Urothelium cell line (cell line): ENCODE measurements at places on chromosomes 7 and 10.

DNA sequence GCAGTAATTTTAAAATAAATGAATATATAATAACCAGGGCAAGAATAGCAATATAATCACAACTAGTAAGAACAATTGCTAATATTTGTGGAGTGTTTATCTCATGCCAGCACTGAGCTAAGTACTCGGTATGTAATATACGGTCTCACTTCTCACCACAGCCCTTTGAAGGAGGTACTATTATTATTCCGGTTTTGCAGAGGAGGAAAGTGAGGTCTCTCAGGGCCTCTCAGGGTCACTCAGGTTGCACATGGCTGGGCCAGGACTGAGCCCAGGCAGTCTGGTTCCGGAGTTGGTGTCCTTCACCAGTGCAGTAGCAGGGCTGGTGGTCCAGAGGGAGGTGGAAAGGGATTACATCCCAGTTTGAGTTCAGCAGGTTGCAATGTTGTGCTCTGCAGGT, 80.9 kb downstream of the CHN2 start:
- no peak for DNase-seq

DNA sequence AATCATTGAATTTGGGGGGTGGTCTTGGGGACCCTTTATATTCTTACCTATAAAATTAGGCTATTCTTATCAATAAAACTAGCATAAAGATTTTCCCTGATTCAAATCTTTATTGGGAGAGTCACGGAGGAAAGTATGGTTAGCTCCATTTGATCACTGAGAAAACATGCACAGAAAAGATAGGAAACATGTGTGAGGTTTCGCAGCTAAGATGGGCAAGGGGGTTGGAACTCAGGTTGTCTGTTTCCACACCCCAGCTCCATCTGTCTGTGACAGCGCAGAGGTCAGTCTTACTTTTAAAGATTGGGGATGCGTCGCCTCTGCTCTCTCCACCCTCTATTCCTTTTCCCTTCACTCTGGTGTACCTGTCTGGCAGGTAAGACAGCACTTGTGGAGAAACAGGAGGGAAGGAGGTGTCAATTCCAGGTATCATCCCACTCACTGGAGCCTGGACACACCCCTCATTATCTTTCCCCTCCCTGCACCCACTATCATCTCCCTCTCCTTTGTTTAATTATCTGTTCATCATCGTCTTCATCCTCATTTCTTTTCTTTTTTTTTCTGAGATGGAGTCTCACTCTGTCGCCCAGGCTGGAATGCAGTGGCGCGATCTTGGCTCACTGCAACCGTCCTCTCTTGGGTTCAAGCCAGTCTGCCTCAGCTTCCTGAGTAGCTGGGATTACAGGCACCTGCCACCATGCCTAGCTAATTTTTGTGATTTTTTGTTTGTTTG, 2.4 kb upstream of the DENND10 start:
- DNase-seq: no peak

DNA sequence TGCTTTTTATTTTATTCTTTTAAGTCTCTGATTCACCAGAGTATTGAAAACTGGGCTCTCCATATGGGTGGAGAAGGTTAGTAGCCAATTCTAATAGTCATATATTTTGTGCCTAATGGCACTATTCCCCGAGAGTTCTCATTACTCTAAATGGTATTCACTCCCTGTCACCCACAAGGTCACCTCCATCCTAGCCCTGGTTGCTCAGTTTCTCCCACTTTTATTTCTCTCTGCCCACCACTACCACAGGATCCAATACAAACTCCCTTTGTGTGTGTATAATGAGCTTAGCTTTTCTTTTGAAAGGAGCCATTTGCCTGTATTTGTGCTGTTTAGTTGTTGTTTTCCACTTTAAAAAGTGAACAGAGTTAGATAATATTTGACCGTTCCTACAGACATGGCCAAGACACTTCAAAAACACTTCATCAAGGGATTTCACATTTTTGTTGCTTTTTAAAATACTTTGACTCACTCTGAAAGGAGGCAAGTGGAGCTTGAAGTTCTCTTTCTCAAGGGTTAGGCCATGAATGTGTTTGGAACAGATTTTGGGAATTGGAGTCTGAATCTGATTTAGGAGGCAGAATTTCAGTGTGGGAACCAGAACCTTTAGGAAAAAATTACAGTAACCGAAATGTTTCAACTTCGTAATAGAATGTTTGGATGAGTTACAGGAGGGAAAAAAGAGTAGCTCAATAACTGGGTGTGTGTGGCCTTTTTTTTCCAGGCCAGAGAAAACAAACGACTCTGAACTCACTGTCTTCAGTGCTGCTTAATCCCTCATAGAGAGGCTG, 321.3 kb downstream of the BICC1 start:
- no peak for DNase-seq

DNA sequence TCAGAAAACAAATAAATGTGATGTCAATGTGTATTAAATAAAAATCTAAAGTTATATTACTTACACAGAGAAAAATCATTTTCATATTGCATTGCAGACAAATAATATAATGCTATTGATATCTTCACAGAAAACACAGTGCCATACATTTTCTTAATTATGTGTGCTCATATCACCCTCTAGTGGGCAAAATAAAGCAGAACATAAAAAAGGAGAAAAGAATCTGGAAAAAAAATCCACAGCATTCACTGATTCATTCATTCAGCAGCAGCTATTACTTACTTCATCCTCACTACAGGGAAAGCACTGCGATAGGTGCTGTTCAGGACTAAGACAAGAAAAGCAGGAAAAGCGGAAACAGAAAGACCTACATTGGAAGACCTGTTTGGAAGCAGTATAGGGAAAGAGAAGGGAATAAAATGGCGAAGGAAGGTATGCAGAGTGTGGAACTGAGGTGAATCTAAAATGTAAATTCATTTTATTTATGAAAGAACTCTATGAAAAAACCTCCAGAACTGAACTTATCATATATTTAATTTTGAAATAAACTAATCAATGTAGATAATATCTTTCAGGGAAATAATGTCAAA, 73.2 kb downstream of the POT1 start:
- peak; percentile 2 for DNase-seq

DNA sequence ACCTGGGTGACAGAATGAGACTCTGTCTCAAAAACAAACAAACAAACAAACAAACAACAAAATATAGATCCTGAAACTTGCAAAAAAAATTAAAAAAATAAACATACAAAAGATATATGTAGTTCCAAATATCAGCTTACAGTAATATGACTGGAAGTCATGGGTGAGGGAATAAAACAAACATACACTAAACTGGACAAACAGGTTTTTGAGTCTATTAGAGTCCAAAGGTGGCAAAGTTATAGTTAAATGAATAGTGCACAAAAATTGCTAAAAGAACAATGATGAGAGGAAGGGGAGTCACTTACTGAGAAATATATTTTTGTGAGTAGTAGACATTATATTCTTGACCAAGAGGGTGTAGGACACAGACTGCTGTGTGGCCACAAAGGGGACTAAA, 16.7 kb upstream of the RSBN1L start:
- DNase-seq: no peak

GRCh38 chr10:77746047-77746707, 108.6 kb upstream of the KCNMA1 start:
- DNase-seq: peak; percentile 62

DNA sequence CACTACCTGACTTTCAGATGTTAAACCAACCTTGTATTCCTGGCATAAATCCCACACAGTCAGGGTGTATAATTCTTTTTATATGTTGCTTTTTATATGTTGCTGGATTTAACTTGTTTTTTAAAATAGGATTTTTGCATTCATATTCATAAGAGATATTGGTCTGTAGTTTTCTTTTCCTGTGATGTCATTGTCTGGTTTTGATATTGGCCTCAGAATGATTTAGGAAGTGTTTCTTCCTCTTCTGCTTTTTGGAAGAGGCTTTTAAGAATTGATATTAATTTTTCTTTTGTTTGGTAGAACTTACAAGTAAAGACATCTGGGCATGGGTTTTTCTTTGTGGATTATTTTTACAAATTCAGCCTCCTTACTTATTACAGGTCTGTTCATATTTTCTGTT, 93.1 kb downstream of the CARD11 start:
- no peak for DNase-seq

- DNase-seq: no peak
Observed at GRCh38 chr10:118793545-118793944, 38.8 kb upstream of the CACUL1 start.

DNA sequence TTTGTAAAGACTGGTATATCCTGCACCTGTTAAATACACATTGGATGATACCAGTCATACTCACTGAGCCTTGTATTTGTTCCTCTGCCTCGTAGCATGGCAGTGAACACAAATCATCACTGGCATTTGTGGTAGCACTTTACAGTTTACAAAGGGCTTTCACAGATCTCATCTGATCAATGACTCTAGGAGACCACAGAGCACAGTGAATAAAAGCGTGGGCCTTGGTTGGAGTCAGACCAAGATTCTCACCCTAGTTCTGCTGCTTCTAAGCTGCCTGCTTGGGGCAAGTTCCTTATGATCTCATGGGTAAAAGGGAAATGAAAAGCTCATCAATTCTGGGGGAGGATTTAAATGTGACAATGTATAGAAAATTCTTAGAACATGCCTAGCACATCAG, 129.9 kb upstream of the AGK start:
- DNase-seq: no peak

- peak; percentile 30 for DNase-seq
Observed at GRCh38 chr10:99784727-99785441, 2.4 kb downstream of the ABCC2 start.

- no peak for DNase-seq
Observed at GRCh38 chr10:15293862-15294842, 76.9 kb downstream of the FAM171A1 start.

DNA sequence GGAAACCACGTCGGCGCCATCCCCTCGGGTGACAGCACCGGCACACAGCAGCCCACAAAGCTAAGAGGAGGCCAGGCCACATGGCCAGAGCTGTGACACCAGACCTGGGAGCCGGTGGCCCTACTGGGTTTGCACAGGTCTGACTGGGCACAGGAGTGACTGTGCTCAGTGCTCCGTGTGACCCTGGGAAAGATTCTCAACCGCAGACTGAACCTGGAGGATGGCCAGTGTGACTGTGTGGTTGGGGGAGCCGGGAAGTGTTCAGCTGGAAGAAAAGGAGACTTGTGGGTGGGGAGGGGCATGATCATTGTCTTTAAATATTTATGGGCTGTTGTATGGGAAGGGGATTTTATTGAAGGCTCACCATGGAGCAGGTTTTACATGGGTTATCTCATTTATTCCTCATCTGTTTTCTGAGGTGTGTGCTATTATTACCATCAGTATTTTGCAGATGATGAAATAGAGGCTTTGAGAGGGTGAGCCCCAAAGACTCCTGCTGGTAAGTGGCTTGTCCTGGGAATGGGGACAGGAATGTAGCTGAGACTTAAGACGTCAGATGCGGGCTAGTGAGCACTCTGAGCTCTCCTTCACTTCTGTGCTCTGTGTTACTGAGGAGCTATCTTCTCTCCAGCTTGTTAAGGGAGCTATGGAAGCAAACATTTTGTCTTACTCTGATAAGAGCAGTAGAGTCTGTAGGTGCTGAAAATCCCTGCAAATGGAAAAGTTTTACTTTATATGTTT, 127.5 kb downstream of the TMEM178B start:
- no peak for DNase-seq

GRCh38 chr7:116679500-116679899, 7.5 kb downstream of the MET start:
- no peak for DNase-seq

DNA sequence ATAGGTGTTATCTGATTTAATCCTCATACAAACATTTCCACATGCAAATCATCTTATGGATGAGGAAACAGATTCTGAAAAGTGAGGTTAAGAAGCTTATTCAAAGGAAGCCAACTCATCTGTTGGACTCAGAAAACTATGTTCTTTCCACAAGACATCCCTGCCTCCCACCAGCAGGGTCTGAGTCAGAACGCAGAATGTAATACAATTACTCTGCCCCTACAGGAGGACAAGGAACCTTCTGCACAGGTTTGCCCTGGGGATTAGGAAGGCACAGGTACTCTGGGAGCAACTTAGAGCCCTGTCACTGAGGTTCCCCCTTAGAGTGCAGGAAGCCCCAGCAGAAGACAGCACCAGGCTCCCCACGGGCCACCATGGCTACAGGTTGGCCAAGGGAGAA, 255.7 kb downstream of the TNS3 start:
- DNase-seq: peak; percentile 50

GRCh38 chr10:22611425-22612115, 102.8 kb downstream of the PIP4K2A start:
- DNase-seq: no peak

GRCh38 chr10:94107191-94107590, 113.5 kb downstream of the PLCE1 start:
- no peak for DNase-seq

DNA sequence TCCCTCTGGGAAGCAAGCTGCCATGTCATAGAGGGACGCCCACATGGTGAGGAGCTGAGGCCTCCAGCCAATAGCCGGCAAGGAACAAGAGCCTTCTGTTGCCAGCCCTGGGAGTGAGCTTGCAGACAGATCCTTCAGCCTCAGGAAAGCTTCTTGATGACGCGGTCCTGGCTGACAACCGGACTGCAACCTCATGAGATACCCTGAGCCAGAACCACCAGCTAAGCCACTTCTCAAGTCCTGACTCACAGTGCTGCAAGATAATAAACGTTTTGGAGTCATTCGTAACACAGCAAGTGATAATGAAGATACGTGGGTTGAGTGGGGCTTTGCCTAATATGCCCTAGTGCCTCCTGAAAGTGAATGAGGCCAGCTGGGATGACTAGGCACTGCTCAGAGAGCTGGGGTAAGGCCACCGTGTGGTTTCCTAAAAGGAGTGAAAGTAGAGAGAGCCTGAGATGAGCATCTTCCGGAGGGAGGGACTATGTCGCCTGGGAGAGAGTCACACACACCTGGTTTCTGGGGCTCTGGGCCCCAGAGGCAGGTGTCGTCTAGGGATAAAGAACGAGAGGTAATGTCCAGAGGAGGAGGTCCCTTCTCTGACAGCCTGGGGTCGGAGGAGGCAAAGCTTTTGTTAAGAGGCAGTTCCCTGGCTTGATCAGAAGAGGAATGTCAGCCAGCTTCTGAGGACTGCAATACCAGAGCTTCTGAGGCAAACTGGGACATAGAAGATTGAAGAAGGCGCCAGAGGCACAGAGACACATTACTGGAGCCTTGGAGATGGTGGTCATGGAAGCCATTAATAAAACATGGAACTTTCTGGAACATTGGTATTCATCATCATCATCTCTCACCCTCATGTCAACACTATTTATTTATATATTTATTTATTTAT, 53.6 kb downstream of the PYROXD2 start:
- no peak for DNase-seq

- peak; percentile 18 for DNase-seq
Observed at GRCh38 chr7:65509368-65510186, 135.9 kb downstream of the ZNF92 start.

- DNase-seq: no peak
Observed at GRCh38 chr7:152881893-152882292, 122.3 kb downstream of the ACTR3B start.

DNA sequence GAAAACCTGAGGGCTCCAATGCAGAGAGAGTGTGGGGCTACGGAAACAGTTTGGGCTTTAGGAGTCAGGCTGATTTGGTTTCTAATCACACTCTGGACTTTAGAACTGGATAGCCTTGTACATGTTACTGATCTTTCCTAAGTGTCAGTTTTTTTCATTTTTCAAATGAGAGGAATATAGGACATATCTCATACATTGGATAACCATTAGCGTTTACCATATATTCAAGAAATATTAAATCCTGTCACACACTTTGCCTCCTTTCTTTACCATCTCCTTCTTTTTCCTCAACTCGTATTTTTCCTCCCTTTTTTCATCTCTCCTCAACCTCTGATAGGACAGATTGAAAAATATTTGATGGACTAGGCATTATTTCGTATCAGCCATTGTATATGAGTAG, 885.7 kb downstream of the LRMDA start:
- DNase-seq: no peak

GRCh38 chr10:96639899-96640298, 53.1 kb upstream of the TM9SF3 start:
- DNase-seq: no peak
